ENCODE measurements at places on chromosomes 13 and 19.

GRCh38 chr13:45370922-45371406 is 30.0 kb upstream of the TPT1 start:
- peak; percentile 83 for DNase-seq

DNA sequence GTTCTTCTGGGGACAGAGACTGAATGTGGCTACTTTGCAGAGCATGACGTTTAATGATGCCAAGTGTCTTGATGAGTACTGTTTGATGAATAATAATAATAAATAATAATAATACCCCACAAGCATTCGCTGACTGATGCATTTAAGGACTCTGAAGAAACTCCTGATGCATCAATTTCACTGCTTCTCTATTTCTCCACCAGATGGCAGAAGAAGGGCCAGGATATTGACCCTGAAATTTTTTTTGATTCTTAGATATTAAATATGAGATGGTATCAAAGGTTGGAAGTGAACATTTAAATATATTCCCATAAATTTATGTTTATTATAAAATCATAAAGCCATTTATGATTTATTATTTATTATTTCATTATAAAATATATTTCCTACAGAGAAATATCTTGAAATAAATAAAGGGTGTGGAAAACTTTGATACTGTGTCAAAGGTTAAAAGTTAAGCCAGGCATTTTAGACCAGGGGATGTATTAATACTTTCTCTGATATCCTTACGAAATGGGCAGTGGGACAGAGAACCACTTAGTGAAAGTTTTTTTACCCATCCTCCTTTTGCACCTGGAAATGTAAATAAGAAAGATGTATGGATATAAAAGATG is 170.9 kb downstream of the LACC1 start:
- DNase-seq = no peak

GRCh38 chr19:6354098-6354674 is 7.1 kb upstream of the CLPP start:
- no peak for DNase-seq

GRCh38 chr19:44609219-44609618 is 4.1 kb upstream of the IGSF23 start:
- DNase-seq = no peak

DNA sequence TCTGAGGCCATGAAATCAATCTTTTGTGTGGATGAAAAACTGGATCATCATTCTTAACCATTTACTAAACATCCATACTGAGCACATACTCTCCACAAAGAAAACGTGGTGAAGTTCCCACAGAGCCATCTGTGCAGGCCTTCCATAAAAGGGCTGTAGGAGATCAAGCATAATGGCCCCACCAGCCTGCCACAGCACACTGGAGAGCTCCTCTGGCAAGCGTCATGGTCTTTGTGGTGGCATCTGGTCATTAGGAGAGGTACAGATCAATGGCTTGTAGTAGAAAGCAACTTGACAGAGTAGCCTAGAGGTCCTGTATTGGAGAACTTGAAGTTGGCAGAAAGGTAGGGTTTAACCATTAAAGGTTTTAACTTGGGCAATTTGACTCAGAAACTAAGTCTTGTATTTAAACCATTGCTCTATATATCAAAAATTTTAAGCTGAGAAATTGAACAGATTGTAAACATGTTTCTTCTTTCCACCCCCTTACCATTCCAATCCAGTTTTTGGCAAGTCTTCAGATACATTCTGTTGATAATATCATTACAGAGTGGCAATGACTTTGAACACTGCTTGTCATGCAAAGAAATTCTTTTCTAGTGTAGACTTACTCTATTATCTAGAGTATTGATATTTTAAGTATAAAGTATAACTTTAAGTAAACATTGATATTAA is 128.3 kb downstream of the LMO7 start:
- DNase-seq = no peak

DNA sequence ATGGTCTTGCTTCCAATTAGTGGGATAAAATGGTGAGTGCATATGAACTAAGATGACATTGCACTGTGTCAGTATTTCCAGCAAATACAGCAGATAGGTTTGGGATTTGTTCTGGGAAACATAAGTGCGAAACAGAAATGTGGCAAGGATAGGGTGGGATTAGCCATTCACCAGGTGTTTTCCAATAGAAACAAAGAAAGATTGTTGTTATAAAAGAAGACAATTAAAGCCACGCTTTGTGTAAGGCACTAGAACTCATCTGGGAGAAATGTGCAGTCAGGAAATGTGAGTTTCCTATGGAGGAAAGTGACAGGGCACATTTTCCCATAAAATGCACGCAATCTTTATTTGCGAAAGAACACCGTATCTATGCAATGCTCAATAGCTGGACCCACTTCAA is 1547.8 kb downstream of the EFNB2 start:
- DNase-seq = no peak

- DNase-seq = no peak
Measured at GRCh38 chr19:30887042-30887441, 462.2 kb downstream of the TSHZ3 start.

GRCh38 chr13:84867246-84867645 is 932.0 kb downstream of the SLITRK6 start:
- DNase-seq = no peak

Data from activated CD8-positive, alpha-beta memory T cell treated with anti-CD3 and anti-CD28 coated beads for 24 hours (primary cell).